ENCODE measurements at places on chromosomes 2 and 18.

DNA sequence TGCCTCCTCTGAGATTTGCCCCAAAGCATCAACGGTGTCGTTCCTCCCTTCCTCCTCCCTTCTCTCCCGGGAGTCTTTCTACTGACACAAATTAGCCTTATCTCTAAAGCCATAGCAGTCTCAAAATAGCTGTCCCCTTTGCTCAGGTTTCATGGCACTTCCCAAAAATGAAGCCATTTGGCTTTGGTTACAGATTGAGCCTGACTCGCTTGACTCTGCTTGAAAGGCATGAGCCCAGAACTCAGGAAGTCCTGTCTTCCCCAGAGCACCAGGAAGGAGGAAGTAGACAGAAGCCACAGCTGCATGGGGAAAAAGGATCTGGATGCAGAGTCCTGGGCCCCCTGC, 234.4 kb upstream of the RGPD4 start:
- peak; percentile 18 for DNase-seq

GRCh38 chr2:51120754-51121280, 88.9 kb upstream of the NRXN1 start:
- no peak for DNase-seq

GRCh38 chr2:16717477-16717876, 51.8 kb upstream of the CYRIA start:
- peak; percentile 49 for DNase-seq

DNA sequence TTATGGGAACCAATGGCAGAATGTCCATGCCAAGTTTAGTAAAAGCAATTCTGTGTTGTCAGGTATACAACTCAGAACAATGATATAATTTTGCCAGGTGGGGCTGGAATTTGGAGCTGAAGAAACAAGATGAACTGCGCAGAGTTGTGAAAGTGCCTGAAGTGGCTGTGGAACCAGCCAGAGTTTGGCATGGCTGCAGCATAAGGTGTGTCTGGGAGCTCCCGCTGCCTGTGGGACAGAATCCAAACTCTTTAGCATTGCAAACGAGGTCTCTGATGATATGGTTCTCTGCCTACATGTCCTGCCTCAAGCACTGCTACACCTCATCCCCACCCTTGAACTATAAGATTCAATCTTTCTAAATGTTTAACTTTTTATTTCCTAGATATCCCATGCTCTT, 909.7 kb downstream of the EPHA4 start:
- no peak for DNase-seq

DNA sequence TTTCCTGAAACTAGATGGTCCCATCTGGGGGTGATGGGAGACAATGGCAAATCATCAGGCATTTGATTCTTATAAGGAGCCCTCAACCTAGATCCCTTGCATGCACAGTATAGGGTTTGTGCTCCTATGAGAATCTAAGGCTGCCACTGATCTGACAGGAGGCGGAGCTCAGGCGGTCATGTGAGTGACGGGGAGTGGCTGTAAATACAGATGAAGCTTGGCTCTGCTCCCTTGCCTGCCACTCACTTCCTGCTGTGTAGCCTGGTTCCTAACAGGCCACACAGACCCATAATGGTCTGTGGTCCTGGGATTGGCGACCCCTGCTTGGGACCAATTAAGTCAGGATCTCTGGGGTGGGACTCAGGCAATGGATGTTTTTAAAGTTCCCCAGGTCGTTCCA, 293.4 kb downstream of the ZNF521 start:
- DNase-seq = no peak

DNA sequence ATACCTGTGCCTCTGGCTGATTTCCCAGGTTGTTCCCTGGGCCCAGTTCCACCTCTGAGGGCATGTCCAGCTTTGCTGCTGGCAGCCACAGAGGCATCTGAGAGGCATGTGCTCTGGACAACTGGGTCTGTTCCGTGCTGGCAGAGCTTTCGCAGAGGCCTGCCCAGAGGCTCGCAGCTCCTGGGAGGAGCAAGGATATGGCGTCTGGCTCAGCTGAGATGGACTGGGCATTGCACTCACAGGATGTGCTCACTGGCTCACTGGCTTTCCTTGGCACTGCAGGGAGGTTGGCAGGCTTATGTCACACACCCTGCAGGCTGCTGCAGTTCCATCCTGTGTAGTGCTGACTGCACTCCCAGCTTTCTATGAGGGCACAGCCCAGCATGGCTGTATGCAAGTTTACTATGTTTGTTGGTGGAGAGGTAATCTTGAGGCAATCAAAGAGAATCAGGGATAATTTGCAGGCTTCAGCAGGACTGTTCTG, 172.3 kb downstream of the PRKCE start:
- no peak for DNase-seq

DNA sequence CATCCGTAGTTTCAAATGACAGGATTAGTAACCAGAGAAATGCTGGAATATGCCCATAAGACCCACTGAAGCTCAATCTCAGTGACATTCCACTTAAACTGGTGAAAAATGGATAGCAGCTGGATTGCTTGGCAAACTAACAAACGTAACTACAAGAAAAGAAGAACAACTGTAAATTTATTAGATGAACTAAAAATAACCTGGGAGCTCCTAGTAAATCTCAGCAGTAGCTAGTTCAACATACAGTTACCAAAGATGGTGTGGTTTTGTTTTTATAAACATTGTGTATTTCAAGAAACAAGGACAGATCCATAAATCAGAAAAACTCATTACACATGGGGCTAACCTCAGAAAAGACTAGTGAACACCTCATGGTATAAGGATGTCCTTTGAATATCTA, 531.9 kb downstream of the XIRP2 start:
- no peak for DNase-seq
